Activated CD8-positive, alpha-beta T cell treated with anti-CD3 and anti-CD28 coated beads, Interleukin-2, amount 10 ng/mL, durations not matched to agents 7 days and 5 days (primary cell): ENCODE measurements at places on chromosomes 1 and 21.

DNA sequence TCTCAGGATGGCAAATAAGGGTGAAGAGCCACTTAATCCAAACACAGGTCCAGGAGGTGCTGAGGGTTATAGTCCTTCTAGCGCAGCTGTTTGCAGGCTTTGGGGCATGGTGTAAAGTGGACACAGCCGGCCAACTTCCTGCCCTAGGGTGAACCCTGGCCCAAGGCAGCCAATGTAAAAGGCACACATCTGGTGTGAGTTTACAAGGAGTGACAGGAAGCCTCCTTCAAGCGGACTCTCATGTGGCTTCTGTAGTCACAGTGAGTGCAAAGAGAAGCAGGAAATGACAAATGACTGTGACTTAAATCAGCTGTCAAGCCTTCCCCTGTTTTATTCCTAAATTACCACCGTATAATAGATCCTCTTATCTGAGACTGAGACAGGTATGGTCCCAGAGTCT is 213.0 kb downstream of the CRB1 start:
- peak overlapping the region; percentile 53 for H3K4me3 ChIP-seq
- peaks cover 8% of the 10 kb centered on the region for H3K27me3 ChIP-seq
- H3K4me1 ChIP-seq: peaks cover 13% of the 10 kb centered on the region
- H3K27ac ChIP-seq: peak overlapping the region; percentile 84

DNA sequence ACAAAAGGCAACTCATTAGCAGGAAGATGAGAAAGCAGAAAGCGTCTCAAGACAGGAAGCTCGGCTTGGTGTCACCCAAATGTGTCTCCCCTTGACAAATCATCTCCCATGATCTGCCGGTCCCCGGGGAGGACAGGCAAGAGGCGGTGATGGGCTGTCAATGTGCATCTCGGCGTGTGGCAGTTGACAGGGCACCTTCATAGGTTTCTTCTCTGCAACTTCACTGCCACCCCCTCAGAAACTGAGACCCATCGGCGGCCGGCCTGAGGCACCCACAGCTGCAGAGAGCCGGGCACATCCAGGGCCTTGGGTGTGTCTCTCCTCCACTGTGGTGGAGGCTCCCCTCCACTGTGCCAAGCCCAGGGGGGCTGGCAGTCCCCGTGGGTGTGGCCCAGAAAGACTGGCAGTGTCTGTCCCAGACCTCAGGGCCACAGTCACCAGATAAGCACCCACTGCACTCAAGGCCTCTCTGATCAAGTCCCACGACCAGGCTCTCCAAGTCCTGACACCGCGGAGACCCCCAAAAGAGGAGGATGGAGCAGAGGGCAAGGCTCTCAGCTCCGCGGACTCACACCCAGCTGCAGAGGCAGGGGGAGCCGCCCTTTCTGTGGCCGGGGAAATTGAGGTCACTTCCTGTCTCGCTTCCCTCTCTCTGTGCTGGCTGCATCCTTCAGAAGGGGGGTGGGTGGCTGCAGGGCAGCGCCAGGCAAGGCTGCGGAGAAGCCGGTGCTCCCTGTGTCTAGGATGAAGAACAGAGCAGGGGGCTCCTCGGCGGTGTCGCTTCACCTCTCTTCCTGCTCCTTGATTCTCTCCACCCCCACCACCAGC is 39.6 kb upstream of the LBR start:
- H3K4me3 ChIP-seq: peak overlapping the region; percentile 91
- H3K27me3 ChIP-seq: no peaks in the 10 kb centered on the region
- peaks cover 58% of the 10 kb centered on the region for H3K4me1 ChIP-seq
- peaks cover 4% of the 10 kb centered on the region for H3K36me3 ChIP-seq

DNA sequence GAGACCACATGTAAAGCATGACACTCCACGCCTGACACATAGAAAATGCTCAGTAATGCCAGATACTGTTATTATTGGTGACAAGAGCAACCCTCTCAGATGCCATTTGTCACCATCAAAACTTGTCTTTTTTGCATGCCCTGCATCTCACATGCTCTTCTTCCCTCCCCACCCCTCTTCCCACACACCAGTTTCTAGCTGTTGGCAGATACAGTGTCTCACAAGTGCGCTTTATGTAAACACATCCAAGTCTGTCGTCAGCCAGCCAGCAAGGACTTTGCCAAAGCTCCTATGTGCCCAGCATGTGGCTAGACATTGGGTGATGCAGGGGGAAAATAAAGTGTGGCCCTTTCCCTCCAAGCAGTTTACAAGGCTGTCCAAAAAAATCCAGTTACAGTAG is 44.9 kb upstream of the EPHA8 start:
- no peaks in the 10 kb centered on the region for H3K27me3 ChIP-seq
- no peak overlapping the region for H3K4me3 ChIP-seq
- H3K27ac ChIP-seq: no peak overlapping the region
- DNase-seq: no peak
- peaks cover 24% of the 10 kb centered on the region for H3K36me3 ChIP-seq
- no peaks in the 10 kb centered on the region for H3K4me1 ChIP-seq

DNA sequence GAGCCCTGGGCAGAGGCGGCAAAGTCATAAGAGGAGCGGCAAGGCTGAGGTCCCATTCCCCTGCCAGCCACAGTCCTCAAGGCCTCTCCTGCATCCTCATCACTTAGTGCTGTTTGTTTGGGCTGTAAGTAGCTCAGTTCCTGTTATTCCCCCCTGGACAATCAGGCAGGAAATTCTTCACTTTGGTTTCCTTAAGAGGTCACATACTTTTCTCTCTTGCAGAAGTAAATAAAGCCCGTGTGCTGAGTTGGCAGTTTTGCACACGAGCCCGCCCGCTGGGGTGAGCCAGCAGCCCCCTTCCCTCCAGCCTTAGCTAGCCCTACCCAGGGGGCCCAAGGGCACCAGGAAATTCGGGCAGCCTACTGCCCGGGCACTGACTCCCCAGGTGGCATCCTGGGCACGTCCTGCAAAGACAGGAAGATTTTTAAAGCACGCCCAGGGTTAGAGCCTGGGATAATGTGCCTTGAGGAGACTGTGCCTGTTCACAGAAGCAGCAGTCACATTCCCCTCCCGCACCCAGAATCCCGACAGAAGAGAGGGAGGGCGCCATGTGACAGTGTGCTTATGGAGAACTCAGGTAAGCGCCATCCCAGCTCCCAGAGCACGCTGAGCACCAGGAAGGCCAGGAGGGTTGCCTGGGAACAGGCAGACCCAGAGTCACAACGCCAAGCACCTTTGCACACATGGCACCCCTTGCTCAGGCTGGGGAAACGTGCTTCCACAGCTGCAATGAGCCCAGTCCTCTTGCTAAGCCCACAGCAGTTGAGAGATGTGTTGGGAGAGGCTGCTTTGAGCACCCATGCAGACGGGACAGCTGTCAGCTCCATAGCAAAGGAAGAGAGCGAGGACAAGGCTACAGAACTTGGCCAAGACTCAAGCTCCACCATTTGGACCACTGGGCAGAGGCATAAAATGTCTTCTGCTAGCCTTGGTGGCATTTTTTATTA is 144.5 kb upstream of the TMEM51 start:
- H3K4me3 ChIP-seq: no peak overlapping the region
- H3K27ac ChIP-seq: no peak overlapping the region
- H3K4me1 ChIP-seq: no peaks in the 10 kb centered on the region
- H3K27me3 ChIP-seq: peaks cover 4% of the 10 kb centered on the region

DNA sequence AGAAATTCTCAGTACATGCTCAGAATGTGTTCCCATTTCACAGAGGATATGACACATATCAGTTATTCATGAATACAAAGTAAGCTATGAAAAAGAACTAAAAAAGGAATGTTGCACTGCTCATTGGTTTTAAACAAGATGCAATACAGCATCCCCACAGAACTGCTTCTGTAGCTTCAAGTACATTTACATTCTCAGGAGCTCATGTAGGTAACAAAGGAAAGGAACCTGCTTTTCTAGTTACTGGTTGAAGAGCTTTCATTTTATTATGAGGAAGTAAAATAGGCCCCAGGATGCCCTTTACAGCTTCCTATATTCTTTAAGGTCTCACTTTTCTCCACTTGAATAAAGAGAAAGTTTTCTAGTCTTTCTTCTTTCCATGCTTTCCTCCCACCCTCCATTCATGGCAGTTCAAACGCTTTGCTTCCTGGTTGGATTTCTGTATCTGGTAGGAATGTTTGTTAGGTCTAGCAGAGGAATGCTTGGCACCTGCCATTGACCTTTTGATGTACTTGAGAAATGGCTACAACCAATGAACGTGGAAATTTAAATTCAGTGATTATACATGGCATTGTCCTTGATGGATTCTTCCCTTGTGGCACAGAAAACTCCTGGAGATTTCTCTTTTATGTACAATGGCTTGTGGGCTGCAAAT is 27.1 kb upstream of the KCNK2 start:
- H3K4me3 ChIP-seq: no peak overlapping the region
- H3K36me3 ChIP-seq: no peaks in the 10 kb centered on the region
- no peak overlapping the region for H3K27ac ChIP-seq
- DNase-seq: no peak

DNA sequence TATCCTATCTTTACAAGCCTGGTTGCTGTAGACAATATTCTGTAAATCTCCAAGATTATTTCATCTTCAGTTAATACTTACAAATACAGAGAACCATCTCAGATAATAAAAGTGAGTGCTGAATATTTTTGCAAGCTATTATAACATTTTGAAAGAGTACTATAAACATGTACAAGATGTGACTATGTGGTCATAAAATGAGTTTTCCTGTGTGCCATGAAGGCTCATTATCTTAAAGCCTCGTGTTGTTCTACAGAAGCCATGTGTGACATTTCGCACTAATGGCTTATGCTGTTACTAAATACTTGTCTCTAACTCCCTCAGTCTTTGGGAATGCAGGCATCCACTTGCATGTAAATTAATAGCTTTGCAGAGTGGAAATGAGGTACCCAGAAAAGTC is 48.3 kb downstream of the SAMSN1 start:
- DNase-seq: no peak
- H3K27me3 ChIP-seq: no peaks in the 10 kb centered on the region
- H3K4me1 ChIP-seq: peaks cover 35% of the 10 kb centered on the region
- H3K36me3 ChIP-seq: peaks cover 85% of the 10 kb centered on the region
- H3K27ac ChIP-seq: no peak overlapping the region
- no peak overlapping the region for H3K4me3 ChIP-seq

- no peak for DNase-seq
- peaks cover 36% of the 10 kb centered on the region for H3K4me1 ChIP-seq
- peaks cover 73% of the 10 kb centered on the region for H3K36me3 ChIP-seq
- no peak overlapping the region for H3K27ac ChIP-seq
- no peak overlapping the region for H3K4me3 ChIP-seq
These were observed 40.5 kb downstream of the MRPS6 start for GRCh38 chr21:34113842-34114241.

DNA sequence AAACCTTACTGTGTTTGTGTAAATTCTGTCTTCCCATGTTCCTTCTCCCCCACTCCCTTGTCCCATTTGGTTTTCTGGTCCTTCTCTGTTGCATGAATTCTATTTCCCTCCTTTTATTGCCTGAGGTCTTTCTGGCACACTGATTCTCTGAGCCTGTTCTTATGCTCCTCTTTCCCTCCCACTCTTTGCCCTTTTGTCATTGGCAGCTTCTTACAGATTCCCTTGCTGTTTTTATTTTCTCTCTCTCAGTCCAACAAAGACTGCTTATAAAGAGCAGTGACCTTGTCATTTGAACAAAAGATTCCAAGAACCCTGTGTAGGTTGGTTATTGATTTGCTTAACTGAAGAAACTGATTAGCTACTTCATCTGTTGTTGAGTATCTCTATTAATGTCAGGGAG is 49.7 kb downstream of the GPR52 start:
- no peak overlapping the region for H3K4me3 ChIP-seq
- no peak for DNase-seq
- no peaks in the 10 kb centered on the region for H3K4me1 ChIP-seq
- H3K27me3 ChIP-seq: no peaks in the 10 kb centered on the region

- H3K36me3 ChIP-seq: peaks cover 41% of the 10 kb centered on the region
- DNase-seq: no peak
- H3K4me1 ChIP-seq: peaks cover 3% of the 10 kb centered on the region
- H3K27me3 ChIP-seq: no peaks in the 10 kb centered on the region
These were observed 11.0 kb downstream of the ABCB10 start for GRCh38 chr1:229547542-229547941.

DNA sequence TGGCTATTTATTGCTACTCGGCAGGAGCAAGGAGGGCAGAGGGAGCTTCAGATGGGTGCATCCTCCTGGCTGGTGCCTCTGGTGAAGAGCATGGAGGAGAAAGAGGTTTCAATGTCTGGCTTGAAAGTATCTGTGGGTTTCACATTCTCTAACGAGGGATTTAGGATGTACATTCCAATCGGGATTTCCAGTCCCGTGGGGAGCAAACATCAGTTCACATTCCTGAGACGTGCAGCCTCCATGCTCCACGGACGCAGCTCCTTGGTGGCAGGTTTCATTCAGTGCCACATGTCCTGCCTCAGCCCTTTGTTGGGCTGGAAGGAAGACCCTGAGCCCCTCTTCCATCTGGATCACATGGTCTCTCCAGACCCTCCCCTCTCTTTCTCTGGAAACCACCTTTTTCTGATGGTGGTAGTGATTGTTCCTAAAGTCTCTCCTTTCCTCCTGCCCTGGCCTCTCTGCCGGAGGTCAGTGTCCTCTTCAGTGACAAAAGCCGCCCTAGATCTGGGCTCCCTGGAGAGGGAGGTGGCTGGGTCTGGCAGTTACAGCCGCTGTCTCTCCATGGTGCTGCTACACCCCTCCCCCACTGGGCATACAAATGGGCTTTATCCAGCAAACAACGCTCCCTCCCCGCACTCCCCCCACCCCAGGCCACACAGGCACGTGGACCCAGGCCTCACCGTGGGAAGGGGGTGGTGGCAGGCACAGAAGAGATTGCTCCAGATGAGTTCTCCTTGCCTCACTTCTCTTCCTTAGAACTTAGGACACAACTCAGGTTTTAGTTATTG is 826 bp upstream of the CA14 start:
- no peak overlapping the region for H3K4me3 ChIP-seq
- no peaks in the 10 kb centered on the region for H3K36me3 ChIP-seq
- DNase-seq: no peak
- H3K27me3 ChIP-seq: peaks cover 48% of the 10 kb centered on the region
- no peak overlapping the region for H3K27ac ChIP-seq
- peaks cover 24% of the 10 kb centered on the region for H3K4me1 ChIP-seq

DNA sequence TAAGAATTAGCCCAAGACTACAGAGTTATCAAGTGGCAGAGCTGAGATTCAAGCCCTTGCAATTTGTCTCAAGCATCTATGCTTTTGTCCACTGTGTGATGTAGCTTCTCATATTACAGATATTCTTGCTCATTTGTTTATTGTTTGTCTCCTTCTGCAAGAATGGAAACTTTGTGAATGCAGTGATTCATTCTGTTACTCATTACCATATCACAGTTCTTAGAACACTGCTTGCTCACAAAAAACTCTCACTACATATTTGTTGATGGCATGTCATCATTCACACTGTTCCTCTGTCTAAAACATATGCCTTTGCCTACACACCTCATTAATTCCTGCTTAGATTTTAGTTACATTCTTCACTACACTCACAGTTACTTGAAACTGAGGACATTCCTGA is 1198.9 kb downstream of the PLA2G4A start:
- no peak overlapping the region for H3K4me3 ChIP-seq
- H3K27ac ChIP-seq: no peak overlapping the region
- no peak for DNase-seq
- no peaks in the 10 kb centered on the region for H3K27me3 ChIP-seq
- H3K36me3 ChIP-seq: no peaks in the 10 kb centered on the region
